ENCODE measurements at places on chromosomes 11 and 22.
A peak's percentile ranks its signal among the peaks of the same experiment; 100 is the strongest.

DNA sequence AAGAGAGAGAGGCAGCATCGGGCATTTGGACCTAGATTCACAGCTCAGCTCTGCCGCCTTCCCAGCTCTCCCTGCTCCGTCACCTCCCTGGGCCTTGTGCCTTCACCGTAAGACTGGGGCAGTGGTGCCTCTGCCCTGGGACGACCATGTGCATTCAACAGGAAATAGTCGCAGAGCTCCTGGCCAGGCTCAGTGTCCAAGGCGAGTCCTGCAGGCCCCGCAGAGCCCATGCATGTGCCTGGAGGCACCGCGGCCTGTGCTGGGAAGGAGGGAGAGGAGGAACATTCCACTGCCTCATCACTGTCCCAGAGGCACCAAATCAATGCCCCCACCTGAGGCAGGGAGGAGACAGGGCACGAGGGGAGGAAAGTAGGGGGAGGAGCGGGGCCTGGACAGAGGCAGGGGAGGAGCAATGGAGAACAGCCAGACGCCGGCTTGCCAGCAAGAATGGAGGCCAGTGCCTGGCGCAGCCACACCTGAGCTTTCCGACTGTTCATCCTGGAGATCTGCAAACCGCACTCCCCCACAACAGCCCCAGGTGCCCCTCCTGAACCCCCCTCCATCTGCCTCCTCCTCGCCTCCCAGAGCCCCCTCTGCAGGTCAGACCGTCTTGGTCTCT lies 74.4 kb upstream of the PRR5 start:
- DNase-seq = no peak

DNA sequence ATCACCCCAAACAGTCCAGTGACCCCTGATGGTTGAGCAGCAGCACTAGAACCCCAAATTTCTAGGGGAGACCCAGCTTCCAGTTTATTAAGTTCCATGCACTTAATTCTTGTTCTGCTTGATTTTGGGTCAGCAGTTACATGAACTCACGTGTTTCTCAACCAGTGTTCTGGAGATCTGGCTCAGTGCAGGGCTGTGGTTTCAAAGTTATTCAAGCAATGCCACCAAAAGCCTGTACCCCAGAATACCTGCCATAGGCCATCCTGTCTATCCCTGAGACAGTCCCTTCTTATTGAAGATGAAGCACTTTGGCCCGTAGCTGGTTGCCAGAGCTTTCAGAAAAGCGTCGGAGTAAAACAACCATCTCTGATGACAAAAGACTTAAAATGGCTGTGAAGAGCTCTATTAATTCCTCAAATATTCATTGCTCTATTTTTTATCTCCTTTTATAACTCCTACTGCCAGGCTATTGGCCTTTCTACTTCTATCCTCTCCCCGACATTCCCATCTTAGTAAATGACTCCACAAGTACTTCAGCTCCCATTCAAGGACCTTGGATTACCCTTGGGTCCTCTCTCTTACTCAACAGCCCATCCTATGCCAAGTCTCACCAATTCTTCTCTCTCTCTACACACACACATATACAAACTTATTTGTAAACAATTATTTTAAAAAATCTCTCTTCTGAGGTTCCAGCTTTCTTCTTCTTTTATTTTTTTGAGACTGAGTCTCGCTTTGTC lies 18.0 kb upstream of the VPREB1 start:
- no peak for DNase-seq

DNA sequence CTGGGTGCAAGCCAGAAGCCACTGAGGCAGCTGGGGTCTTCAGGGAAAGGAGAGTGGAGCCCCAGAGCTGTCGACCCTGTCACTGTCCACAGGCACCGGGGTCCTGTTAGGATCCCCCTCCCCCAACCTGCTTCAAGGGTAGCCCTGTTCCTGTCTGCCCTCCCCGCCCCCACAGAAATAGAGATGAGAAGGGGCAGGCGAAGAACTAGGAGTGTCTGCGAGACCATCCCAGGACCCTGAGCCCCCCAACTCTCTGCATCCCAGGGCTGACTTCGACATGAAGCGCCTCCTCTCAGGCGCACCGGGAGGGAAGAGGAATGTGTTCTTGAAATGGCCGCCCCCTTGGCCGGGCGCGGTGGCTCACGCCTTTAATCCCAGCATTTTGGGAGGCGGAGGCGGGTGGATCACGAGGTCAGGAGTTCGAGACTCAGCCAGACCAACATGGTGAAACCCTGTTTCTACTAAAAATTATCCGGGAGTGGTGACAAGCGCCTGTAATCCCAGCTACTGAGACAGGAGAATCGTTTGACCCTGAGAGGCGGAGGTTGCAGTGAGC lies 607 bp upstream of the ZNF70 start:
- DNase-seq = peak; percentile 35

GRCh38 chr22:21570398-21570797 lies 2.9 kb downstream of the UBE2L3 start:
- DNase-seq = no peak

DNA sequence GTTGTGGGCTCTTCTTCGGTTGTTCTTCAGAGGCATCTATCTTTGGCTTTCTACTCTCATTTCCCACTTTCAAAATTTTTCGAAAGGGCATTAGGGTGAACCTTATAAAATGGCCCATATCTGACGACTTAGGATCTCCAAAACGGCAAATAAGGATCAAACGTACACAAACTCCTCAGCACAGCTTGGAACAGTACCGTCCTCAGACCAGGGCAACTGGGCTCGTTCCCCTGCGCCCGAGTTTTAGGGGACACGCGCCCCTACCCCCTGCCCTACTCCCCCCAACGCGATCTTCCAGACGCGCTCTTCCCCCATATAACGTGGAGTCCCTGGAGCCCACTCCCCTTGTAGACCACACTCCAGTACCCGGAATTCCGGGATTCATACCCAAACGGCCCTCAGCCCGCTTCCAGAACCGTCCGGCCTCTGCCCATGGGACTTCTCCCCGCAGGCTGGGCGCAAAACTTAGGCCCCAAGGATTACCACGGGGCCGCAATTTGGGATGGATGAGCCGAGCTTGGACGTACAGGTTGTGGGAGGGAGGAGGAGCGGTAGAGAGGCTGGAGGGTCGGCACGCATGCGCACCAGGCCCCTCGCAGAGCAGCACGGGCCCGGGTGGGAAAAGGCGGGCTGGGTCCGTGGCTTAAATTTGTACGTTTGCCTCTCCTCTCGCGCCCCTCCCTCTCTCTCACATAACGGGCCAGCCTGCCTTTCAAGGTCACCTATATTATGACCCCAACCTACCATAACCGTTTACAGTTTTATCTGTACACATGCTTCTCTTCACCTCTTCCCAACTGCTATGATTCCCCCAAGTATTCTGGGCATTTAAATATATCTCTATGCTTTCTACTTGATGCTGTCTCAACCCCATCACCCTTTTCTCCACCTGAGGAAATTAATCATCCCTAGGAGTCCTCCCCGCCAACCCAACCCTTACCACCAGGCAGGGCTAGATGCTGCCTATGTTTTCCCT lies 3.4 kb downstream of the CCDC89 start:
- DNase-seq = peak; percentile 38

GRCh38 chr11:7484131-7484530 lies 1.2 kb upstream of the OLFML1 start:
- no peak for DNase-seq

DNA sequence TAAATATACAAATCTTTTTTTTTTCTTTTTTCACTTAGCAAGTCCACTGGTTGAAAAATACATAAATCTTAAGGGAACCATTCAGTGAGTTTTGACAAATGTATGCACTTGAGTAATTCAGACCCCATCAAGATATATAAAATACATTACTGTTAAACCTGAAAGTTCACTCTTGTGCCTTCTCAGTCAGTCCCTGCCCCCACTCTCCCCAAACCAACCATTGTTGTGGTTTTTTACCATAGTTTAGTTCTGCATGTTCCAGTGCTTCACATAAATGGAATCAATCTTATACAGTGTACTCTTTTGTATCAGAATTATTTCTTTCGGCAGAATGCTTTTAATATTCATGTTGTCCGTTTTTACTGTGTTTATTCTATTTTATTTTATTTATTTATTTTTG lies 26.1 kb downstream of the RNF214 start:
- no peak for DNase-seq

DNA sequence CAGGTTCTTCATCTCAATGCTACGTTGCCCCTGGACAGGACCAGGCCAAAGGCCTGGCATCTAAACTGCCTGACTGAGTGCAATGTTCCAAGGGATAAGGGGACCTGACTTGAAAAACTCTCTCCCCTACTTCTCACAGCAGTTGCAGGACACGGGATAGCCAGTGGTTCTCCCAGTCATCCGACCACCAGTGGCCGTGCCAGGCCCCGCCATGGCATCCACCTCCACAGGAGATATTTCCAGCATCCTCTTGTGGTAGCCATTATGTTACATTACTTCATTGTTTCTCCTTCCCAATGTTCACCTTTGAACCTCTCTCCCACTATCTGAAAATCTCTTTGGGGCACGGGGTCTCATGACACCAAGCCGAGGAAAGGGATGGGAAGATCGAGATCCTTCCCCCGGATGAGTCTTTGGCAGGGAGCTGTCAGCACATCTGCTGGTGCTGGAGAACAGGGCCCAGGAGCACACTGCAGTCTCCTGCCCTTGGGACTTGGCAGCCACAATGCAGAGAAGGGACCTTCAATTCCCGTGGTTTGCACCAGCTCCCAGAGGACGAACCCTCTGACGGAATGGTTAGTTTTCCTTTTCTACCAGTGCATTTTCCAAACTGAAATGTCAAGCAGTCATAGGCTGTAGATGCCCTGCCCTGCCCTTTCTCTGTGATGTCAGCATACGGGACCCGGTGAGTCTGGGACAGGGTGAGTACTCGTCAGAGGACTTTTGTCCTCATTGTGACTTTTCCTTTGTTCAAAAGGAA lies 121.2 kb downstream of the ETS1 start:
- DNase-seq = no peak

- DNase-seq = no peak
Measured at GRCh38 chr11:128453444-128454336, 133.7 kb downstream of the ETS1 start.

- DNase-seq = no peak
Measured at GRCh38 chr11:34680206-34680605, 59.3 kb downstream of the EHF start.

DNA sequence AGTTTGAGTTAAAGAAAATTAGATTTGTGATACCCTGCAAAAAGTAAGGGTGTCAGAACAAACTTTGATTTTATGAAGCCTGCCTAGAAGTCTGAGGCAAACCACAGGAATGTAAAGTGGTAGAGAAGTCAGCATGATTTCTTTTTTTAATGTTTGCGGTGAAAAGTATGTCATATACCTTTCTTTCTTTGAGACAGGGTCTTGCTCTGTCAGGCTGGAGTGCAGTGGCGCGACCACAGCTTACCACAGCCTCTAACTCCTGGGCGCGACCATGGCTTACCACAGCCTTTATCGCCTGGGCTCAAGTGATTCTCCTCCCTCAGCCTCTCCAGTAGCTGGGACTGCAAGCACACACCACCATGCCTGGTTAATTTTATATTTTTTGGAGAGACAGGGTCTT lies 4.7 kb downstream of the API5 start:
- no peak for DNase-seq

DNA sequence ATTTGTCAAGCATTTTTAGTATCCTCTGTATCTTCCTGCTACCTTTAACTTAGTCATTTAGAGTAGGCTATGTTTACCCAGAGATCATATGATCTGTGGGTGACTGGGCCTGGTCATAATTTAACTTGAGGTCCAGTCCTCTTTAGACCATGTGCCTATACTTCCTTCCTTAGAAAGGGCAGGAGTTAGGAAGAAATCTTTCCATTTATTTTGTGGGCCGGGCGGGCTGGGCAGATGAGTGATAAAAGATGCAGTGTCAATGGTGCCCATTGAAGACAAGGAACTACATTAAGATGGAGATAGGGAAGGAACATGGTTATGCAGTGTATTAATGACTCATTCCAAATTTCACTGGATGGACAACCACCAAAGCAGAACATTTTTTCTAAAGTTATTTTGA lies 30.9 kb upstream of the PDE3B start:
- no peak for DNase-seq

- DNase-seq = no peak
Measured at GRCh38 chr11:65945941-65946558, 770 bp downstream of the TSGA10IP start.

GRCh38 chr11:92489826-92490399 lies 265.3 kb downstream of the FAT3 start:
- DNase-seq = no peak

DNA sequence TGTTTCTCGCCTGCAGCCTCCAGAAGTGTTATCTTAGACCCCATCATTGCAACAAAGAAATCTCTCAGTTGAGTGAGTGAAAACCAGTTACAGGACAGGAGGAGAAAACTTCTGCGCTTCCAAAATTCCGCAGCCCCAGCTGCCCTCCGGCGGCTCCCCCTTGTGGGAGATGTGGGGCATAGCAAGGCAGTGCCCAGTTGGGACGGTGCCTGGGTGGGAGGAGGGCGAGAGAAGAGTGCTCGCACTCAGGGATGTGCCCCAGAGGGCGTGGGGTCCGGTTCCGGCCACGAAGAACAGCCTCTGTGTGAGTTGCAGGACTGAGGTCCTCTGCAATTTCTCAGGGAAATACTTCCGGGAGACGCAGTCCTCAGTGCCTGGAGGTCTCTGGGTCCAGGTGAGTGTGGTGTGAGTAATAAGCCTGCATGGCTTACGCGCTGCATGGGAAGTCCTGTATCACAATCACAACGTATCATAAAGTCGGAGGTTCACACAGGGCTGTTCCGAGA lies 87.0 kb upstream of the BLID start:
- DNase-seq = peak; percentile 48

GRCh38 chr11:3775736-3776406 lies 21.5 kb downstream of the NUP98 start:
- no peak for DNase-seq

- no peak for DNase-seq
Measured at GRCh38 chr22:45047260-45047659, 37.5 kb upstream of the PHF21B start.

GRCh38 chr11:77778549-77778948 lies 42.0 kb downstream of the RSF1 start:
- no peak for DNase-seq

GRCh38 chr22:26675687-26676268 lies 18.4 kb downstream of the MIAT start:
- DNase-seq = no peak

DNA sequence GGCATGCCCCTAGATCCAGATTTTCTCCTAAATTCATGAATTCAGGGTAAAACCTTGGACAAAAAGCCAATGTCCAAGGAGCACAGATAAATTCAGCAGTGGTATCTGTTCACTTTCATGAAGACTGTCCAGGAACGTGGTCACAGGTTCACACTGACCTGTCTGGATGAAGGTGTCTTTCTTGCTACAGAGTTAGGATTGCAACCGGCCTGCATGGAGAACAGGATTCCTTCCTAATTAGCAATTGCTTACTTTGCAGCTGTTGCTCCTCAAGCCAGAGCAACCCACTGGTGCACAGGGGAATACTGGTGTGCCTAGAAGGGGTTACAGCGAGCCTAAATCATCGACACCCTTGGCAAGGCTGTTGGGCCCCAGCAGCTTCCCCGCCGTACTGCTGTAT lies 47.6 kb downstream of the LMO2 start:
- no peak for DNase-seq

DNA sequence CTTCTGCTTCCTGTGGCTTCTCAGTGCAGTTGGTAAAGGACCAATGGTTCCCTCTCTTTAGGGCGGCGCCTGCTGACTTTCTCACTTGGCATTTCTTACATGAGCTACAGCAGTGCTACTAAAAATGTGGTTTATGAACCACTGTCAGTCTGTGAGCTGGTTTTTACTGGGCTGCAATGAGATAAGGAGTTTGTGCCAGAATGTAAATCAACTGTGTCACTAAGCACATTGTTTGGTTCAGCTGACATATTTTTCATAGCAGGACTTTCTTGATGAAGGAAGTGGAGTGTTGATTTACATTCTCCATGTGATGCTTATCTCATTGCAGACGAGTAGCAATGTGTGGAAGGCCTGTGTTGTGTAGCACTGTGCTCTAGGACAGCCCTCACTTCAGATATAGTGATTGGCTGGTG lies 463.3 kb downstream of the SOX6 start:
- no peak for DNase-seq

GRCh38 chr11:97614606-97615005 lies 1224.8 kb downstream of the JRKL start:
- no peak for DNase-seq

All from WERI-Rb-1 (cell line).